Brain (organoid and tissue), 16 donors: ENCODE measurements at places on chromosomes 3 and 15. TPM values are rescaled to one million over a fixed set of nuclear protein-coding genes. Genes with fewer than 3 reads are reported as not detected.
A peak's percentile ranks its signal among the peaks of the same experiment; 100 is the strongest.

The TEX9 gene
- polyA plus RNA-seq = 3.2 TPM

The ZIC4 gene
- 0.49 TPM for polyA plus RNA-seq

The HTR3E gene
- not detected for polyA plus RNA-seq

The ZNF501 gene
- polyA plus RNA-seq = 3.3 TPM

The MAGEF1 gene
- polyA plus RNA-seq = 98.8 TPM

The POLQ gene
- 1.2 TPM for polyA plus RNA-seq

The ADAMTS9 gene
- 2.7 TPM for polyA plus RNA-seq

The GOLGA8G gene
- polyA plus RNA-seq = not detected

The GOLGA6D gene
- not detected for polyA plus RNA-seq

- no peak for DNase-seq
Observed at GRCh38 chr3:13537909-13538296, 11.0 kb upstream of the FBLN2 start.

DNA sequence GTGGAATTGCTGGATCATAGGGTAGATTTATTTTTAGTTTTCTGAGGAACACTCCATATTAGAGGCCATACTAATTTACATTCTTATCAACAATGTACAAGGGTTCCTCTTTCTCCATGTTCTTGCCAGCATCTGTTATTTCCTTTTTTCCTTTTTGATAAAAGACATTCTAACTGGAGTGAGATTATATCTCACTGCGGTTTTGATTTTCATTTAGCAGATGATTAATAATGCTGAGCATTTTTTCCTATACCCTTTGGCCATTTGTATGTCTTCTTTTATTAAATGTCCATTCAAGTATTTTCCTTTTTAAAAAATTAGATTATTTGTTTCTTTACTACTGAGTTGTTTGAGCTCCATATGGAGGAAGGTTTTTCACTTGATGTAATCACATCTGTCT, 1189.5 kb downstream of the ZPLD1 start:
- no peak for DNase-seq

GRCh38 chr3:182364723-182365650, 428.3 kb upstream of the ATP11B start:
- peak; percentile 77 for DNase-seq

- no peak for DNase-seq
Observed at GRCh38 chr3:136682740-136683312, 69.4 kb downstream of the STAG1 start.

- no peak for DNase-seq
Observed at GRCh38 chr3:50607271-50608091, 4.1 kb downstream of the CISH start.

GRCh38 chr3:171966533-171967136, 72.7 kb upstream of the FNDC3B start:
- DNase-seq = no peak

DNA sequence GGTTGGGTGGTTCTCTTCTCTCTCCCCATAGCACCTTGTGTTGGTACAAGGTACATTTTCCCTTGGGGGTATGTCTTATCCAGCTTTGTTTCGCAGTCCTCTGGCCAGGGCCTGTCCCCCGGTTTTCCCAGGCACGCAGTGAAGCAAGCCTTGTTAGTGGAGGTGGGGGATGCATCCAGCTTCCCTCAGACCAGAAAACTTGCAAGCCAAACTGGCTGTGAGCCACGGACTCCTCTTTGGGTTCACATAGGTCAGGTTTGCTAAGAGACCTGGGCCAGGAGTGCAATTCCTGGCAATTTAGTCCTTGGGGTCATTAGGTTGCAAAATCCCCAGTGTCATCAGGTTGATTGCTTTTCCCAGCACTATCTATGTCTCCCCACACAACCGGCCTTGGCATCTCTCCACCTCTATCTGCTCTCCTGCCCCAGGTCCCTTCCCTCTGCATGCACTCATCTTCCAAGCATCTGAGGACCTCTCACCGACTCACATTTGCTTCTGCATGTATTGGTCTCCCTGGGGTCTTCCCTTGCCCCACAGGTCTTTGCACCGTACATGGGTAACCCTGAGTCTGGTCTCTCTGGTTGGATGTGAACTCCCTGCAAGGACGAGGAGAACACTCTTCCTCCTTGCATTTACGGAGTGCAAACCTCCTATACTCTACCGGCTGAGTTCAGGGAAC, 34.2 kb downstream of the BCL2L10 start:
- DNase-seq = no peak

DNA sequence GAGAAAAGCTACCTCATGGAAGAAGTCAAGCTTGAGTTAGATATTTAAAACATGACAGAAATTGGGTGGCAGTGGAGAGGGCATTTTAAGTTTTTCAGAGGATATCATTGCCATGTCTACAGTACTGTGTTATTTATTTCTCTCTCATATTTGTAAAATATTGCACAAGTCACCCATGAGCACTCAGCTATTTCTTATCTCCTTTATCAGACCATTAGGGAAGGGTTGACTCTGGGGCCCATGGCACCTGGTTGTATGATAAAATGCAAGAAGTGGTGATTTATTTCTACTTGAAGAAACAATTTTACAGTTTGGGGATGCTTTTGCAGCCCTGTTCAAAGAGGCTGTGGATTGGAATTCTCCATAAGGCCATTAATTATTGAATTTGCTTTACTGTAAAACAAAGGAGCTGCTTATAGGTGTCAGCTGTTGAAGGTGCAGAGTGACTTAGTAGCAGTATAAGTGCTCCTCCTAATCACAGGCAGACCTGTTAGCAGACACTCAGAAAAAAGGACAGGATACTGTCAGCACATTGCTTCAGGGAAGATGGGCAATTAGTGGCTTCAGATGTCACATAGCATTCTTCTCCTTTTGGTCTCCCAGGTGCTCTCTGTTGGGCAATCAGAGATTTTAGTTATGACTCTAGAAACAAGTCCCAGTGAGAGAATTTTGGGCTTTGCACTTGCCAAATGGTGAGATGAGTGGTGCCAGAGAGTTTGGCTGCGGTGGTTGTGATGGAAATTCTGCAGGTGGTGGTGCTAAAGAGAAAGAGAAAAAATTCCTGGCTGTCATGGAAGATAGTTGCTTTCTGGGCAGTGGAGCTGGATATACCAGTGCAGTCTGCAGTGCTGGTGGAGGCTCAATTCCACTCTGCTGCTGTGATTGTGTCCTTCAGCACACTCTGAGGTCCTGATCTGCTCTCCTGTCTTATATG, 129.7 kb upstream of the ROPN1 start:
- no peak for DNase-seq

GRCh38 chr3:171806200-171807128, 3.8 kb downstream of the PLD1 start:
- no peak for DNase-seq

GRCh38 chr15:52417521-52417920, 111.2 kb downstream of the MYO5A start:
- DNase-seq = no peak

- DNase-seq = no peak
Observed at GRCh38 chr3:146772211-146772743, 167.1 kb upstream of the PLSCR5 start.

DNA sequence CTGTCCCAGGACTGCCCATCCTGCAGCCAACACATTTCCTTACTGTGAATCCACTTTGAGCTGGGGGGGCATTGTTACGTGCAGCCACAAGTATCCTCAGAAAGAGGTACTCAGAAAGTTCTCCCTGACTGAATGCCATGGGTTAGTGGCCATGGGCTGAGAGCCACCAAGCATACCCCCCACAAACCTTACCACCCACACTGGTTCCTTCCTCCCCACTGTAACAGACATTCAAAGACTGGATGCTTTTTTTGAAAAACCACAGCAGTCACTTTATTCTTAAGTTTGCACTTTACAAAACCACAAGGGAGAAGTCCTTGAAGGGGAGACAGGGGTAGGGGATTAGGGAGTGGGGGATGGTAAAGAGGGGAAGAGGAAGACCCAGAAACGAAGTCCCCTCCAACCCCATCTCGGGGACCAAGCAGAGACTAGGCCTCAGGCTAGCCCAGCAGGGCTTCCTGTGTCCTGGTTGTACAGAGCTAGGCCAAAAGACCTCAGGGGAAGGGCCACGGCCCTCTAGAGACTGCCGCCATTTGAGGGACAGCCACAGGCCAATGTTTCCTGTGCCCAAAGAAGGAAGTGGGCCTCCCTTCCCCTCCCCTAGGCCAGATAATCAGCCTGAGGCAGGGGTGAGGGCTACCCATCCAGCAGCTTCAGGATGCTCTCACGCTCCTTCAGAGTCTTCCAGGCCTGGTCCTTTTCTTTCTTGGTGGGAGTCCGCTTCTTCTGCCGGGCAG, 10.1 kb upstream of the CAMK1 start:
- DNase-seq = no peak

DNA sequence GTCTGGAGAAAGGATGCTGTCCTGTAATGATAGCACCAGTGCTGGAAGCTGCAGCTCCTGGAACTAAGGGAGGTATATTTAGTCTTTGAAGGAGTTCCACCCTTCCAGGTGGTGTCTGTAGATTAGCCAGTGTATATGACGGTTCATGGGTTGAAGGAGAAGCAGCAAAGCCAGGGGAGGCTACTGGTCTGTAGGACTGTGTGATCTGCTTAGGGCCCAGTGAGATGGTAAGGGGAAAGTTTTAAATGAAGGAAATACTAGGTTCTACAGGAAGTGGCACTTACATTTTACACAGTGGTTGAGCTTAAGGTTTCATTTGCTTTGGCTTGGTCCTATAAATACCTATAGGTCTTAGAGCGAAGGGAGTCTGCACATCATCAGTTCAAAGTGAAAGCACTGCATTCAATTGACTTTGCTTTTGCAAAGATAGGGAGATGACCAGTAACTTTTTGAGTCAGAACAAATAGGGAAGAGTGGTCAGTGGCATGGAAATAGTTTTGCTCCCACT, 5.6 kb downstream of the SLC25A38 start:
- DNase-seq = no peak

- DNase-seq = peak; percentile 35
Observed at GRCh38 chr15:78322243-78322642, 17.9 kb upstream of the CRABP1 start.

DNA sequence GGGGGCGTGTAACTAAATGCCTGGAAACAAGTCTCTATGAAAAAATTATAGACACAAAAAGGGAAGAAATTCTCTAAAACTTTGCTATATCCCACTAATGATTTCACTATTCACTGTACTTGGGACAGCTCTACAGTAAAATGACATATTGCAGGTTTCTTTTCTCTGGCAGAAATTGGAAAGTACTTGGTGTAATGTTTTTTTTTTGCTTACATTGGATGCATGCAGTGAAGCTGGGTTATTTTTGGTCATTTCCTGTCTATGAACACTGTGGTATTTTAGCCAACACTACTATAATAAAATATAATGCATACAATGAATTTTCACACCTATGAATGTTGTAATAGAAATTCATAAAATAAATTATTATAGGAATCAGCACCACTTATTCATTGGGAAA, 109.7 kb downstream of the LRRC49 start:
- no peak for DNase-seq

DNA sequence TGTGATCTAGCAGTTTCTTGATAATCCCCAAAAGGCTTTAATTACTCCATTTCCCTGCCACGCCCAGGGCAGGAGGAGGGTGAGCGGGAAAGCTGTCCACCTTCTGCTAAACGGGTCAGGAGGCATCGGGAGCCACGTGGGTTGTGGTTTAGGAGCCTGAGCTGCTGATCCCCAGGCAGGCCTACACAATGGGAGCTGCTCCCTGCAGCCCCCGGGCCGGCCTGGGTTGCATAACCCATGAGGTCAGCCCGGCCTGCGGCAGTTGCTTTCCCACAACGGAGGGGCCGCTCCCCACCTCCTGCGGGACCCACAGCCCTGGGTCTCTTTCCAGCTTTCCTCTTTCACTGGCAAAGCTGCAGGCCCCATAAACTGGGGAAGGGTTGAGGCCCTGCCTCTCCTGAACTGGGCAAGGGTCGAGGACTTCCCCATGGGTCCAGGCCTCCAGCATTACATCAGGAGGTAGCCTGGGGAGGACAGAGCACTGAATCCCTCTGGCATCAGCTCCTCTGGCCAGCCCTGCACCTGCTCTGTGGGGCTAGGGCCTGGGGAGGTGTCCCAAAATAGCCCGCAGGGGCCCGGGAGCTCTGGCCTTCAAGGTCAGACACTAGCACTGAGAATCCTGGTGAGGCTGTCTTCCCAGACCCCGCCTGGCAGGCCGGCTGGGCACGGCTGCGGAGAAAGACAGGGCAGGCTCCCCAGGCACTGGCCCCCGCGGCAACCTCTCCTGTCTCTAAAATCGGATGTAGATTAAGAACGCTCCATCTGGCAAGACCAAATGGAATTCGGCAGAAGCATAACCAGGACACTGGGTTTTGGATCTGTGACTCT, 47.3 kb downstream of the ZDHHC19 start:
- peak; percentile 48 for DNase-seq

GRCh38 chr3:170531657-170532335, 54.1 kb downstream of the SLC7A14 start:
- DNase-seq = no peak

- no peak for DNase-seq
Observed at GRCh38 chr3:46924921-46925584, 47.5 kb downstream of the PTH1R start.

- no peak for DNase-seq
Observed at GRCh38 chr15:65666257-65666656, 44.5 kb downstream of the SLC24A1 start.

DNA sequence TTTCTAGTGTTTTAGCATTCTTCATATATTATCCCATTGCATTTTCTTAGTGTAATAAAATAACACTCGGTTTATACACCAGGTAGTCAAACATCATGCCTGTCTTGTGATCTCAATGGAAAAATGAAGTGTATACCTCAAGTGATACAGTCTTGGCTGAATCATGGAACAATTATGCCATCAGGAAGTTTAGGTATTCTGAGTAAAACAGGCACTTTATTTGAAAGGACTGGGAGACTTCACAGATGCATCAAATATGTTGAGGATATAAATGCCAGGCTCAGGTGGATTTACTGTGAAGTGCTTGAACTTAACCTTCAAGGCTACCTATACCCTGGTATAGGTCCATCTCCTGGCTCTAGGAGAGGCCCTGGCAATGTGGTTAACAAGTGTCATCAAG, 8.5 kb downstream of the TGFBR2 start:
- no peak for DNase-seq

- no peak for DNase-seq
Observed at GRCh38 chr3:111768571-111769100, 90.4 kb upstream of the PHLDB2 start.

- DNase-seq = no peak
Observed at GRCh38 chr3:146390006-146390772, 79.2 kb downstream of the PLSCR2 start.

DNA sequence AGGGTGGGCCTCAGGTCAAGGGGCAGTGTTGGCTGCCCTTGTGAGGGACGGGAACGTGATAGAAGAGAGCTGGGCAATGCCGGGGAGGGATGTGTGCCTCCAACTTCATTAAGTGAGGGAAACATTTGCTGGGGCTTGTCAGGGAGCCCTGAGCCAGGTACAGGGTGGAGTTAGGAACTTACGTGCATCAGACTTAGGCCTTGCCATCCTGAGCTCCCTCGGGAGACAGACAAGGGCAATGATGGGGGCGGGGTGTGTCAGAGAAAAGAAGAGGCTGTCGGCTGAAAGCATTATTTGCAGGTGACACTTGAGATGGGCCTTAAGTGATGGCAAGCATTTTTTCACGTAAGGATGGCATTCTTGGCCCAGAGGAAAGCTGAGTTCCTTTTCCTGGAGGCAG, 1.6 kb downstream of the FAM131A start:
- DNase-seq = peak; percentile 35

DNA sequence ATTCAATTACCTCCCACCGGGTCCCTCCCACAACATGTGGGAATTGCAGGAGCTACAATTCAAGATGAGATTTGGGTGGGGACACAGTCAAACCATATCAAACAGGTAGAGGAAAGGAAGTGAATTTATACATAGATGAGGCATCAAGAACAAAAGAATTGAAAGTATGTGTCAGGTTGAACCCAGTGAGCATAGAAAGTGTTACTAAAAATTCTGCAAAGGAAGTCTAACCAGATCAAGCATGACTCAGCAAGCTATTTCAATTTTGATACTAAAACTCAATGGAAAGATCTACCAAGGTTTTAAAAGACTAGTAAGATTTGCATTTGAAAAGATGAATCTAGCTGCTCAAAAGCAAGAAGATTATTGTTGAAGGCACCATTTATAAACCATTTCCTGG, 323.0 kb downstream of the ROBO2 start:
- no peak for DNase-seq
